ENCODE measurements at places on chromosomes 2 and 18.

- no peak for DNase-seq
These were observed 515.0 kb downstream of the PARD3B start for GRCh38 chr2:205060269-205060668.

DNA sequence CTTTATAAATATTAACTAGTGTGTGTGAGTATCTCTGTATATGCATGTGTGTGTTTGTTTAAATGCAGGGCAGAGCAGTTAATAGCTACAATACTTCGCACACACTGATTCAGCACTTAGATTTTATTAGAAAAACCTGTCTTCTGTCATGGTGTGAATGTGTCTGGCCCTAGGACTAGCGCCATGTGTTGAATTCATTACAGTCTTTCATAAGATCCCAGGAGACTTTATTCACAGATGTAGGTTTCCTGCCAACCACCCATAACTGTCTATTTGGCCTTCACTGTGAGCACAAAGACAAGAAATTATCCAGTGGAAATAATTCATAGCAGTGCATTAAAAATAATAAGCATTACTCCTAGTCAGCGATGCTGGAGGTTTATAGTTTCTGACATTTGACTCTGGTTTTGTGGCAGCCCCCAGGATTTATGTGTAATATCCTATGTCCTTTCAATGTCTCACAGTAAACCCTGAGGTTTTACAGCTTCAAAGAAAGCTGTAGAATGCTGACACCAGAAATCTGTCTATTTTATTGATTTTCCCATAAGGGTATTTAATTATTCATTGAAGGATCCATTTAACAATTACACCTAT, 93.9 kb downstream of the ZNF804A start:
- no peak for DNase-seq

- no peak for DNase-seq
These were observed 141.3 kb upstream of the FOSL2 start for GRCh38 chr2:28251337-28251736.

- DNase-seq: no peak
These were observed 121.4 kb upstream of the HS6ST1 start for GRCh38 chr2:128439791-128440665.

DNA sequence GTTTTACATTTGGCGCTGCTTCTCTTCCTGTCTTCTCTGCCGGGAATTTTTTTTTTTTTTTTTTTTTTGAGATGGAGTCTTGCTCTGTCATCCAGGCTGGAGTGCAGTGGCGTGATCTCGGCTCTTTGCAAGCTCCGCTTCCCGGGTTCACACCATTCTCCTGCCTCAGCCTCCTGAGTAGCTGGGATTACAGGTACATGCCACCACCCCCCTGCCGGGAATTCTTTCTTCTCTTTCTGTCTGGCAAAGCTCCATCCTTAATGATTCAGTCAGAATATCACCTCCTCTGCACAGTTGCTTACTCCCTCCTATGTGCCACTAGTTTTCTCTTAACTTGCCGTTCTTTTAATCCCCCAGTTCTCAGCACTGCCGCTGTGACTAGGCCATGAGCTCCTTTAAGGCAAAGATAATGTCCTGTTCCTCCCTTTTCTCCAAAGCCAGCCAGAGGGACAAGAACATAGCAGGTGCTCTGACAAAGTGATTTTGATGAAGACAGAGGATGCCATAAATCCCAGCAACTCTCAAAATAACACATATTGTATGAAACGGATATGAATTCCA, 112.1 kb upstream of the LRATD1 start:
- no peak for DNase-seq

DNA sequence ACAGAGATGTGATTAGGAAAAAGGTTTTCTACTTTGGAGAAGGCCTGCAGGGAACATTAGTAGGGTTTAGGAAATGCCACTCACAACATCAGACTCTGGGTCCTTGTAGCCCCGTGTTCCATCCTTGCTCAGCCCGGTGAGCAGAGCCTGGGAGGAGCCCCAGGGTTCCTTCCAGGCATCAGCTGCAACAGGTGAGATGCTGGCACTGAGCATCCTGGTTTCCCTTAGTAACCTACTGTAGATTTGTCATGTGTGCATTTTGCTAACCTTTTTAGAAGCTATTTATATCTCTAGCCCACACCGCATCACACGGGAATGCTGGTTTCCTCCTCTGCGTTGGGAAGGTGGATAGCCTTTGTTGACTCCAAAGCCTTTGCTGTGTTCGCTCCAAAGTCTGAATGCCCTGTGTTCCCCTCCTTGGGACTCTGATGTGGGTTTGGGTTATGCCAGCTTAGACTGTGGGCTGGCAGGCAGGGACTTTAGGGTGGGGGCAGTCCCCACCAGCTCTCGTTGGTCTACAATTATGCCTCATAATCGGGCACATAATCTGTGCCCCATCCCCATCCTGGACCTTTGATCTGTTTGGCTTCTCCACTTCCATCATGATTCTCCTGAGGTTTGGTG, 69.3 kb downstream of the TMEM247 start:
- no peak for DNase-seq

DNA sequence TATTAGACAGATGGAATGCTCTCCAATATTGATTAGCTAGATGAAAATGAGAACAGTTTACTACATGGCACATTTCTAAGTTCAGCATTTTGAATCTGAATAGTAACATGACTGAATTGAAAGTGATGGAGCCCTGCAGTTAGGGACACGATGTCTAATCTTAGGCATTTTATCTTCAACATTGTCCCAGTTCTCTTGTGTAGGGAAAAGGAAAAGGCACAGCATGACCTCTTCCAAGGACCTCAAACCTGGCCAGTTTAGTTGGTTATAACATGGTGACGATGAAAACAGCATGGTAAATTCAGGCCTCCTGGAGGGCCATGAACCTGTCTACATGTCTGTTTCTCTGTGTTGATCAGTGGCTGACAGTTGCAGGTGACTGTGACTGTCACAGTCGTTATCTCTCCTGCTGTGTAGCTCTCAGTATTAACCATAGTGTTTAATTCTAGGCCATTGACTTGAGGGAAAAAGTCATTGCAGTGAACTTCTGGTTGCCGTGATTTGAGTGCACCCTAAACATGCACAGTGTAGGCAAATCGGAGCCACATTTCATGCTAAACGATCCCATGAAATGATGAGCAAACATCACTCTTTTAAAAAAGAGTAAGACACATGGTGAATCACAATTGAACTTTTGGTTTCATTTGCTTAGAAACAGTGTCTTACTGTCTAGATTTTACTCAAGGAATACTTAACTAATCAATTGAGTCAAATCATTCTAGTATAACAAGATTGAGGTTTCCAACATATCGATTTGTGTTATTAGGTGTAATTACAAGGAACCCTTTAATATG, 129.7 kb downstream of the PHLPP1 start:
- DNase-seq: no peak

- no peak for DNase-seq
These were observed 307.8 kb upstream of the CELF4 start for GRCh38 chr18:37873416-37873815.

DNA sequence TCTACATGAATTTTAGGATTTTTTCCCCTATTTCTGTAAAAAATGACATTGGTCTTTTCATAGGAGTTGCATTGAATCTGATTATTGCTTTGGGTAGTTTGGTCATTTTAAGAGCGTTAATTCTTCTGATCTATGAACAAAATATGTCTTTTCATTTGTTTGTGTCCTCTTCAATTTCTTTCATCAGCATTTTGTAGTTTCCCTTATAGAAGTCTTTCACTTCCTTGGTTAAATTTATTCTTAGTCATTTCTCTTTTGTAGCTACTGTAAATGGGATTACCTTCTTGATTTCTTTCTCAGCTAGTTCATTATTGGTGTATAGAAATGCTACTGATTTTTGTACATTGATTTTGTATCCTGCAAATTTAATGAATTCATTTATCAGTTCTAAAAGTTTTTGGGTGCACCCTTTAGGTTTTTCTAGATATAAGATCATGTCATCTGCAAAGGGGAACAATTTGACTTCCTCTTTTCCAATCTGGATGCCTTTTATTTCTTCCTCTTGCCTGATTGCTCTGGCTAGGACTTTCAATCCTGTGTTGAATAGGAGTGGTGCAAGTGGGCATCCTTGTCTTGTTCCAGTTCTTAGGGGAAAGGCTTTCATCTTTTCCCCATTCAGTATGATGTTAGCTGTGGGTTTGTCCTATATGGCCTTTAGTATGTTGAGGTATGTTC, 36.6 kb upstream of the AAK1 start:
- DNase-seq: peak; percentile 11

DNA sequence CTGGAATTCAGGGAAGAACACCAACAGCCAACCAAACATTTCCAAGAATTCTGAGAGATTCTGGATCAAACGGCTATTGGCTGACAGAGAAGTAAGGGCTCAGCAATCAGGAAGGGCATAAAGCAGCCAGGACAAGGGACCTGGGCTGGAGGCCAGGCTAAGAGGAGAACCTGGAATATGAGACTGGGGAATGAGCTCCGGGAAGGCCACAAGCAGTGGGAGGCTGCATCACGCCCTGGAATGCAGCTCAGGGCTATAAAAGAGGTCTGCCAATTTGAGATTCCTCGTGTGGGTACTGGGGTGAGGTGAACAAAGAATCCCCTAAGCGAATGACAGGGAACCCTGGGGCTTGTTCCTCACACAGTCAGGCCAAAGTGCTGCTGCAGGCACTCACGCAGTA, 60.4 kb downstream of the ANO7 start:
- DNase-seq: no peak

DNA sequence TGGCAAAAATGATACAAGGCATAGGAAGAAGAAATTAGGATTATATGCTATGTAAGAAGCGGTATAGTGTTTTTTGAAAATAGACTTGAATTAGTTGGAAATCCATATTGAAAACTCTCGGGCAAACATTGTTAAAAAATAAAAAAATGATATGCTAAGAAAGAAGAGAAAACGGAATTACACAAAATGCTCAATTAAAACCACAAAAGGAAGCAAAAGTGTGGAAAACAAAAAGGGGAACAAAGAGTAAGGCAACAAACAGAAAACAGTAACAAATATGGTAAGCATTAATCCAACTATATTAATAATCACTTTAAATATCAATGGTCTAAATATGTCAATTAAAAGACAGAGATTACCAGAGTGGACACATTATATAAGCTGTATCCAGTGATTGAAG, 58.4 kb downstream of the TXNL1 start:
- DNase-seq: no peak

GRCh38 chr2:38554973-38555595, 47.6 kb downstream of the HNRNPLL start:
- DNase-seq: no peak

DNA sequence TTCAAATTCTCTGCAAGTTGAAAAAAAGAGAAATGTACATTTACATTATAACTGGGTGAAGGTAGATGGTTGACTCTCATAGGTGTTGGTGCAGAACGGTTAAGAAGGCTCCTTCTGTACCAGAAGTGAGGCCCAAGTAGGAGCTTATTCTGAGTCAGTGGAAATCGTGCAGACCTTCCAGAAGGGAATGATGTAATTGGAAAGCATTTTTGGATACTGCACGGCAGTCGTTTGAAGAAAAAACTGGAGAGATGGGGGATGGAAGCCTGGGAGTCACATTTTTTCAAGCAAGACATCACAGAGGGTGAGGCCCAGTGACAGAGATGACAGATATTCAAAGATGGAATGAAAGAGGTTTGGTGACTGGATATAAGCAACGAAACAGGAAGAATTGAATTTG, 39.4 kb downstream of the HRH4 start:
- DNase-seq: no peak

DNA sequence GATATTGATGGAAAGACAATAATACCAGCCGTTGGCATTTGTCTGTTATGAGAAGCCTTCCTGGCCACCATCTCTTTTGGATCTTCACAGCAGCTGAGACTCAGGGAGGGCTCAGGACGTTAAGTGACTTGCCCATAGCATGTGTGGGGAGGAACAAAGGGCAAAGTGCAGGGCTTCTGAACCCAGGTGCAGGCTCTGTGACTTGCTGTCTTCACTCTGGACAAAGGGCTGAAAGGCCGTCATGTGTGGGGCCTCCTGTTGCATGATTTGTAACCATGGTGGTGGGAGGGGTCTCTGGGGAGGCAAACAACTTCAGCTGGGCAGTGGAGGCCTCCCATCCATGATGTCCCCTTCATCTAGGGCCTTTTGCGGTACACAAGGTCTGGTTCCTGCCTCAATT, 65.5 kb upstream of the SIX2 start:
- DNase-seq: no peak

Data from SIG-M5 (cell line).